Myocyte (in vitro differentiated cells): ENCODE measurements at places on chromosomes 2 and 18. TPM values are rescaled to one million over a fixed set of nuclear protein-coding genes. Genes with fewer than 3 reads are reported as not detected.

- no peak for DNase-seq
Observed at GRCh38 chr2:206993396-206993911, 54.1 kb downstream of the CPO start.

GRCh38 chr2:46062637-46063412 is 234.4 kb upstream of the EPAS1 start:
- peak; percentile 91 for DNase-seq

GRCh38 chr2:224259831-224260230 is 142.1 kb downstream of the FAM124B start:
- DNase-seq = no peak

- DNase-seq = no peak
Observed at GRCh38 chr2:152330235-152330866, 4.6 kb upstream of the FMNL2 start.

DNA sequence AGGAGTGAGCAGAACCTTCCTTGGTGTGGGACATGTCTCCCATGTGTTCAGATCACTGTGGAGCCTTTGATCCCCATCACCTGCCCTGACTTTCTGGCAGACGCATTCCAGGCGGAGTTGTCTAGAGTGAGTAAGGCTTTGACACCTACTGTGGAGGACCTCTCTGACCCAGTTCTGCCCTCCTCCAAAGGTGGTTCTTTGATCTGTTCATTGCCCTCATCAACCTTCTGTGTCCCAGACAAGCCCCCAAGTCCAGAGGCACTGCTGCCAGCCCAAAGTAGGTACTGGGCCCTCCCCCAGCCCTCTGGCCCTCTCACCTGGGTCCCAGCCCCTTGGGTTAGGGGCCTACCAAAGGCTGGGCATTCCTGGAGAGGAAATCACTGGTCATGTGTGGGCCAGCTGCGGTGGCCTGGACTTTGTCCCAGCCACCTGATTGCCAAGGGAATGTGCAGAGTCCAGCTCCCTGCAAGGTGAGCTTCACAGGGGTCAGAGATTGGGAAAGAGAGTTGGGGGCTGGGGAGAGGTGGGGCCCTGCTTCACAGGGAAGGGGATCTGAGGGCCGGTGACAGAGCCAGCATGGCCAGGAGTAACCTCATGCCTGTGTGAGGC is 12.1 kb upstream of the FAHD2A start:
- DNase-seq = no peak

- DNase-seq = no peak
Observed at GRCh38 chr2:136356125-136357006, 238.4 kb upstream of the CXCR4 start.

The LIMS3 gene
- 11.9 and 17.0 TPM in 2 replicates for total RNA-seq

The IFIH1 gene
- total RNA-seq = 4.5 and 5.1 TPM in 2 replicates
